Mucosa of gallbladder (tissue), 1 donor: ENCODE measurements at places on chromosomes 13 and 19. TPM values are rescaled to one million over a fixed set of nuclear protein-coding genes. Genes with fewer than 3 reads are reported as not detected.

- DNase-seq: no peak
Observed at GRCh38 chr13:37476874-37477273, 121.7 kb downstream of the POSTN start.

GRCh38 chr13:36029166-36029565, 102.0 kb downstream of the DCLK1 start:
- DNase-seq: no peak

DNA sequence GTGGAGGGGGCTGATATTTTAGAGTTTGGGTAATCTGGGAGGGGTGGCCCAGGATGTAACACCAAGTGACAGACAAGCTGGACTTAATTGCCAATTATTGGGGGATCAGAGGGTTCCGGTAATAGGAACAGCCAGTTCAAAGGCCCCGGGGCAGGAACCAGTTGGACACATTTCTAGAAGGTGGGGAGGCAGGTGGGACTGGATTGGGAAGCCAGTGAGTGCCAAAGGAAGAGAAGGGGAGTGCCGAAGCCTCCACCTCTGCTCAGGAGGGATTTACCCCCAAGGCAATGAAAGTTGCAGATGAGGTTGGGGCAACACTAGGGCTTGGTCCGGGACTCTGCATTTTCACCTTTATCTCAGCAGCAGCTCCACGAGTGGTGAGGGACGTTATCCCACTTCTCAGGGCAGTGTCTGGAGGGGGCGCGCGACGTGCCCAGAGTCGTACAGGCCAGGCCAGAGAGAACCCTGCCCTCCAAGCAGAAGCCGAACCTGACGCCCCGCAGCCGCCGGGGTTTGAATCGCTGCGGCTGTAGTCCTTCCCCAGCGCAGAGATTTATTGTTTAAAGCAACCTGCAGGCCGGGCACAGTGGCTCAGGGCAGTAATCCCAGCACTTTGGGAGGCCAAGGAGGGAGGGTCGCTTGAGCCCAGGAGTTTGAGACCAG, 5.7 kb upstream of the JUND start:
- no peak for DNase-seq

- DNase-seq: no peak
Observed at GRCh38 chr13:57527114-57527735, 104.3 kb upstream of the PCDH17 start.

DNA sequence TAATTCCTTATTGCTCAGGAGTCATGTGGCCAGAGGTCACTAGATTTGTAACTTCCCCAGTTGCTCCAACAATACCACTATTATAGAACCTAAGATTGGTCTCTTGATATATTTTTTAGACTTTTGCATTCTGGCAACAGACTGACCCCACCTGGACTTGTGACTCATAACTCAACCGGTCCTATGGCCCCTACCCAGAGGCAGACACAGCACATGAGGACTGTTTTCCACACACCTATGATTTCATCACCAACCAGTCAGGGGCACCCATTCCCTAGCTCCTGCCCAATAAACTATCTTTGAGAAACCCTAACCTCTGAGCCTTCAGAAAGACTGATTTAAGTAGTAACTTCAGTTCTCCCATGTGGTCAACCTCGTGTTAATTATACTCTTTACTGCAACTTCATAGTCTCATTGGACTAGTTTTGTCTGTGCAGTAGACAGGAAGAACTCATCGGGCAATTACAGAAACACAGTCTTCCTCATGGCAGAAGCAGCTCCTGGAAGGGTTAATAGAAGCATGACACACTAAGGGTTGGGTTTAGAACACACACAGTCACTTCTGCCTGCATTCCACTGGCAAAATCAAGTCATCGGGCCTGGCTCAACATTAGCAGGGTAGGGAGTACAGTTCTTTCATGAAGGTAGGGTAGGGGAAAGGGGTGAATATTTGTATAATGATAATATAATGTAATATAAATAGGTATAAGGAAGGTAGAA, 251.8 kb downstream of the UQCRFS1 start:
- DNase-seq: no peak

- peak; percentile 91 for DNase-seq
Observed at GRCh38 chr13:36999054-36999714, at the start of gene ALG5. TSS of gene ALG5 (minus strand) at chr13:36999340. CDS start at chr13:36999300, 40 bp downstream.

GRCh38 chr13:49308097-49308875, 60.6 kb downstream of the CDADC1 start:
- DNase-seq: peak; percentile 82

DNA sequence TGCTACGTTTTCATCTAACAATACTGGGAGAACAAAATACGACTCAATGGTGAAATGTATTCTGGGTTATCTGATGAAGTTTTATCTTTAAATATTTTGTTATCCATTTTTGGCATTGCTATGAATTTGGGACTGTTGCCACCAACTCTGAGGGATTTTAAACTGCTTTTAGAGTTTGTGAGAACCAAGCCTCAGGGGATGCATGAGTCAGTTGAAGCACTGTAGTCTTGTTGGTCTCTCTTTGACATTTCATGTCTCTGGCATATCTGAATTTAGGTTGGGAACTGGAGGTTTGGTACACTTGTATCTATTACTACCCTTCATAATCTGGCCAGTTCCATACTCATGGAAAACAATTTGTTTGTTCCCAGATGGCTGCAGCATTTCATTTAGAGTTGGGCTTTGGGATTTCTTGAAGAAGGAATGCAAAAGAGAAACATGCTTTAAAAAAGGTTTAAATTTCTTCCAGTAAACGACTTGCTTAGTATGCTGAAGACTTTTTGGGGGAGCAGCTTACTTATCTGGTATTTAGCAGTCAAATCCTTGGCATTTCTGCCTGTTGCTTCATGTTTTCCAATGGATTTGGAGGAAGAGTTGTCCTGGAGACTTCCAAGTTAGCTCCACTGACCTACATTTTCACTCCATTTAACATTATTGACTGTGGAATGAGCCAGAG, 28.9 kb downstream of the ARHGEF7 start:
- no peak for DNase-seq

DNA sequence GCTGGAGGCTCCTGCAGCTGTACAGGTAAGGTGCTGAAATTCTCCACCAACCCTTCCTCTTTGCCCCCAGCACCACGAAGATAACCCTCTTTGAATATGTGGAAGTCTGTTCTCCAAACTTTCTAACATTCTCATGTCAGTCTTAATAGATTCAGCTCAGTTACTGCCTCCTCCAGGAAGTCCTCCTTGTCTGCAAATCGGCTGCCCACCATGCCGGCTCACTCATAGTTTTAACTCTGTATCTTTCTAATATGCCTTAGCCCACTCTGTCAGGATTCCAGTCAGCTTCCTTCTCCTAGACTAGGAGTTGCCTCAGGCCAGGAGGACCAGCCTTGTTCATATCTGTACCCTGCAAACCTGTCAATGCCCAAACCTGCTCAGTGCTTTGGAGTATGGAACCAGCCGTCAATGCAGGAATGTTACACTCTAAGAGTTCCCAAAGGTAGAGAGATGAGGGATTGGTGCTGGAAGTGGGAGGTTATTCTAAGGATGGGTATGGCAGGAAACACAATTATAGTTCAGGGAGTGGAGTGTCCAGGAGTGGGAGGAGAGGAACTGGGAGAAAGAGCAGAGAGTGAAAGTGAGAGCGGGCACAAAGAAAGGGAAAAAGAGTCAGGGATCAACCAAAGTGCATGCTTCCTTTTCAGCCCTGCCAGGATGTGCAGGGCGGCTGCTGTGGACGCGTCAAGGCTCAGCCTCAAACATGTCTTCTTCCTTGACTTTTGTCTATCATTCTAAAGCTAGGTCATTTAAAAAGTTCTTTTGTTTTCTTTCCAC, 38.0 kb upstream of the ALOX5AP start:
- no peak for DNase-seq

GRCh38 chr19:50669302-50670101, 20.3 kb downstream of the C19orf81 start:
- no peak for DNase-seq

- DNase-seq: no peak
Observed at GRCh38 chr19:53389571-53389970, 5.4 kb upstream of the ZNF765 start.

- DNase-seq: no peak
Observed at GRCh38 chr19:31602548-31602947, 253.3 kb upstream of the TSHZ3 start.

GRCh38 chr19:41352609-41353465, 885 bp downstream of the TGFB1 start:
- DNase-seq: no peak

- no peak for DNase-seq
Observed at GRCh38 chr19:41999071-41999877, 5.2 kb upstream of the ATP1A3 start.

GRCh38 chr13:71261256-71261655, 605.7 kb downstream of the DACH1 start:
- DNase-seq: no peak

Gene RNF225
- total RNA-seq: not detected

Gene SSC5D
- total RNA-seq: 49.7 TPM

Gene PLK5
- 0.89 TPM for total RNA-seq

Gene PLVAP
- 166 TPM for total RNA-seq

Gene GARIN5A
- 5.0 TPM for total RNA-seq

Gene NLRP11
- 0.17 TPM for total RNA-seq

Gene PRR22
- 4.1 TPM for total RNA-seq

Gene SLC17A7
- 1.6 TPM for total RNA-seq

Gene C19orf33
- total RNA-seq: 77.7 TPM

Gene ZNF320
- 39.9 TPM for total RNA-seq

Gene RASL11A
- total RNA-seq: 5.8 TPM

Gene LRFN3
- 23.7 TPM for total RNA-seq

Gene FOSB
- total RNA-seq: 7.2 TPM
